KBM-7 (cell line): ENCODE measurements at places on chromosomes 3 and 15.

DNA sequence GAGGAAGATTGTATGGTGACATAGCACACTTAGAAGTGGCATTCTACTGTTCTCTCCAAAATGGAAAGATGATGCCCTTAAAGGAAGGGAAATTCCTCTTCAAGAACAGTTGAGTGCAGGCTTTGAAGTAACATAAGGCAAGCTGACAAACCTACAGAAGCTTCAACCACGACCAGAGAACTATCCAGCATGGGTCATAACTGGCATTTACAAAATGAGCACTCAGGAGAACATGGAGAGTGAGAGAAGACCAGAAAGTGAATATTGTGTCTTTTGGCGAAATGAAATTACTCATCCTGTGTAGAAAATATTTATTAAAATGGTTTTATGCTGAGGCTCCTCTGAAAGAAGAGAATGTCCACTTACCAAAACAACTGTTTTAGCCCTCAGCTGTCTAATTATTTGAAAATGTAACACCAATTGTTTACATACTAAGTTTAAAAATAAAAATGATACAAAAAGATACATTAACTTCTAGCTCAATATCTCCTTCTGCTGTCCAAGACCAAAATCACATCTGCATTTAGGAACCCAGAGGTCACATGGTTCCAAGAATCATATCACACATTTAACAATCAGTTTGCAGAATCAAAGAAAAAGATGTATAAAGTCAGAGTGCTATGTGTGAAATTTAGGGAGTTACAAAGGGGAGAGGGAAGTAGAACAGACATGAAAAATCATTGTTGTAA lies 216.9 kb downstream of the ATP8B4 start:
- no peak for DNase-seq

DNA sequence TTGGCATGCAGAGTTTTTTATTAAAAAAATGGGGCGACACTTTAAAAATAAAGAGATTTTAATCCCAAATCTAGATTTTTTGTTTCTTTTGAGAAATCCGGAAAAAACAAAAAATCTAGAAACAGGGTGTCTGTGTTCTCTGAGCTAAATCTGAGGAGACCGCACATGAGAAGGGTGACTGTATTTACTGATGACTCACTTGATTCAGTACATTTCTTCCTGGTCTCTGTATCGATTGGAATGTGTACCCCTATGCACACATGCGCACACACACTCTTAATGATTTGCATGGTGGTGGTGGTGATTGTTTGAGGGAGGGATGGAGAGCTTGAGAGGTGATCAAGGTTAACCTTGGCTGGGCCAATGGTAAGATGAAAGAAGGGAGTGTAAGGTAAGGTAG lies 443.1 kb upstream of the THRB start:
- no peak for DNase-seq

DNA sequence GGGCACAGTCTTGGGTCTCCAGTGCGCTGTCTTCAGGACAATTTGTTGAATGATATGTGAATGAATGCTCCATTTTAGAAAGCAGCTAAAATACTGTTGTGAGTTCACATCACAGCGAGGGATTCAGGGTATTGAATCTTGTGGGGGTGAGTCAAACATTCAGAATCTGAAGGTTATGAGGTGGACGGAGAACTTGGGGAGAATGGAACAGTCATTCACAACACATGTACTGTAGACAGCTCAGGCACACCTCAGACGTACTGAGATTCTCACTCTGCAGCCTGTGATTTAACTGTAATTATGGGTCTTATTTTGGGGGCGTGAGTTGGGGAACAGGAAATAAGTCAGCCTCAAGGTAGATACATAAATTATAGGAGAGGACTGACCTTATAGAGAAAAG lies 13.9 kb downstream of the CRYBG3 start:
- DNase-seq, result no peak

GRCh38 chr3:21754839-21755238 lies 3.8 kb upstream of the ZNF385D start:
- DNase-seq, result no peak

GRCh38 chr3:14200276-14200675 lies 21.7 kb downstream of the LSM3 start:
- DNase-seq, result no peak

DNA sequence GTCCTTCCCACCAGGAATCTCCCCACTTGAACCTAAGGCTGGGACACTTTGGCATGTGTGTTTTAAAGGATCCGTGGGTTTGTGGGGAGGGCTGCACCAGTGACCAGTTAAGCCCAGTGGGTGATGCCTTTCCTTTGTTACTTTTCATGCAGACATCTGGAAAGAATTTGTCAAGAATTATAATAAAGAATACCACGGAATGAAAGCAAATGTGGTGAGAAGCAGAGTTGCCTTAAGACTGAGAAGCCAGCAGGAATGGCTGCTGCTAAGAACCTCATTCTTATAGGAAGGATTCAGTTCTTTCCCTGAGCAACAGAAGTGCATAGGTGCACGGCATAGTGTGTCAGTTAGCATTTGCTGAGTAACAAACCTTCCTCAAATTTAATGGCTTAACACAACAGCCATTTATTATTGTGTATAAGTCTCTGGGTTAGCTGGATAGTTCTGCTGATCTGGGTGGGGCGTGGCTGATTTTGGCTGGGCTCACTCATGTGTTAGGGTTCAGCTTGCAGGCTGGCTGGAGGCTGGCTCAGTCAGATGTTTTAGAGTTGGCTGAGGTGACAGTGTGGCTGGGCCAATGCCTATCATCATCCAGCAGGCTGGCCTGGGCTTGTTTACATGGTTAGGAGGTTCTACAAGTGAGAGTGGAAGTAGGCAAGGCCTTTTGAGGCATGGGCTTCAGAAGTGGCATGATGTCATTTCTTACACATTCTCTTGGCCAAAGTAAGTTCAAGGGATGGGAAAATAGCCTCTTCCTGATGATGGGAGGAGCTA lies 262.7 kb upstream of the CTDSPL start:
- no peak for DNase-seq

GRCh38 chr15:41899854-41900442 lies 6.1 kb upstream of the SPTBN5 start:
- DNase-seq, result no peak

- DNase-seq, result no peak
These were observed 21.0 kb upstream of the POLR2M start for GRCh38 chr15:57685306-57686095.

DNA sequence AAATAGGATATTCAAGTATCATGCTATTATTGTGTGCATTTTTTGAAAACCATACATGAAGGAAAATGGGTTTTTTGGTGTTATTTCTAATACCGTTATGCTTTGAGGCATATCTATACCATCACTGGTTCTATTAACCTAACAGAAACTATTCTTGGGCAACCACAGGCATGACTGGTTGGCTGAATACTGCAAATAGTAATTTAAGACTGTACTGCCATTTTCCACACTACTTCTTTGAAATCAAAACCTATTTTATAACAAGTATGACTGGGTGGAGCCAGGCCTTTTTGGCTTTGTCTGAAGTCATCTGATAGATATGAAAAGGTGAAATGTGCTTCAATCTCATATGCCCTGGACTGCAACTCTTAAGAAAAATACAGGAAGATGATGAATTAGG lies 115.1 kb downstream of the ULK4 start:
- no peak for DNase-seq

- DNase-seq, result no peak
These were observed 279.8 kb downstream of the VPS13C start for GRCh38 chr15:61780278-61780980.

GRCh38 chr3:156449710-156450574 lies 105.0 kb downstream of the SSR3 start:
- peak; percentile 41 for DNase-seq

- DNase-seq, result no peak
These were observed 137.4 kb downstream of the TBC1D5 start for GRCh38 chr3:17605032-17605431.

- no peak for DNase-seq
These were observed 9.6 kb downstream of the VGLL4 start for GRCh38 chr3:11634081-11634635.

DNA sequence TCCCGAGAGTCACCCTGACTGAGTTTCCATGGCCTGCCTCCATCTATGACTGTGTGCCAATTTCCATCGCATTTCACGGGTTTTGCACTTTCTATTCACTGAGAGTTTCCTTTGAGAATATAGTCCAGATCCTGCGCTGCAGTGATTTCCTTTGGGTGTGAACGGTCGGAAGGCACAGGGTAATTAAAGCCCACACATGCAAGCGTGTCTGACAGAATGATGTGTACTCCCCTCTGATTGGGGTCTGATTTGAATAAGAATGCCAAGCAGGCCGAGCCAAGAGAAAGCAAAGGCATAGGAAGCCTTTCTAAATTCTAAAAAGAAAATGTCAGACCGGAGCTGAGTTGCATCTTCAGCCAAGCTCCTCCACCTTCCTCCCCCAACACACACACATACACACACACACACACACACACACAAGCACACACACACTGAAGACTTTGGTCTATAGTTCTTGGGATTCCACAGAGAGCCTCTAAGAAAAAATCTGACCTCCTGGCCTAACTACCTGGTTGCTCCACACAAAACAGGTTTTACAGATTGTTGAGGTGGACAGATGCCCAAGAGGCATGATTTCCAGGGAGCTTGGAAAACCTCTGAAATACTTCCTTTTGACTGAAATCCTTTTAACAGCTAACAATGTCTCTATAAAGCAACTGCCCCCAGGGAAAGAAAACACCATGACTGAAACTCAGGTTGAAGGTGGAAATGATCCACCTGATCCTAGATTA lies 59.7 kb upstream of the LRRN1 start:
- no peak for DNase-seq

DNA sequence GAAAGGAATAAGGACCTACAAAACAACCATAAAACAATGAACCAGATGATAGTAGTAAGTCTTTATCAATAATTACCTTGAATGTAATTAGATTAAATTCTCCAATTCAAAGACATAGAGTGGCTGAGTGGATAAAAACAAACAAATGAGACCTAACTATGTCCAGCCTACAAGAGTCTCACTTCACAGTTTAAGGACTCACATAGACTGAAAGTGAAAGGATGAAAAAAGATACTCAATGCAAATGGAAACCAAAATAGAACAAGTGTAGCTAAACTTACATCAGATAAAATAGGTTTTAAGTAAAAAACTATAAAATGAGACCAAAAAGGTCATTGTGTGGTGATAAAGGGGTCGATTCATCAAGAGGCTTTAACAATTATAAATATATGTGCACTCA lies 21.9 kb upstream of the NR1I2 start:
- no peak for DNase-seq

DNA sequence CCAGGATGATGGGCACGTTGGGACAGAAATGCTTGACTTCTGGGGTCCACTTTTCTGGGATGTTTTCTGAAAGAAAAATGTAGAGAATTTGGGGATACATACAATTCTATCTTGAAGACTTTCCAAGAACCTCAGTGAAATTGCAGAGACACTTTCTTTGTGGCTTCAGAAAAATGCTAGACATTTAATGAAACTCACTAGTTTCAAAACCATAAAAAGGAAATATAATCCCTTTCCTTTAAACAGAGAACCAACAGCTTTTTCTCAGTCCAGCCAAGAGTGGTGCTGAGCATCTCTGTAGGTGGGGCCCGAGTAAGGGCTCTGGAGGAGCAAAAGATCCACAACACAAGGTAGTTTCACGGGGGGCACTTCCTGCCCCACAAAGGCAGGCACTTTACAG lies 4.4 kb upstream of the GPX1 start:
- DNase-seq, result no peak

DNA sequence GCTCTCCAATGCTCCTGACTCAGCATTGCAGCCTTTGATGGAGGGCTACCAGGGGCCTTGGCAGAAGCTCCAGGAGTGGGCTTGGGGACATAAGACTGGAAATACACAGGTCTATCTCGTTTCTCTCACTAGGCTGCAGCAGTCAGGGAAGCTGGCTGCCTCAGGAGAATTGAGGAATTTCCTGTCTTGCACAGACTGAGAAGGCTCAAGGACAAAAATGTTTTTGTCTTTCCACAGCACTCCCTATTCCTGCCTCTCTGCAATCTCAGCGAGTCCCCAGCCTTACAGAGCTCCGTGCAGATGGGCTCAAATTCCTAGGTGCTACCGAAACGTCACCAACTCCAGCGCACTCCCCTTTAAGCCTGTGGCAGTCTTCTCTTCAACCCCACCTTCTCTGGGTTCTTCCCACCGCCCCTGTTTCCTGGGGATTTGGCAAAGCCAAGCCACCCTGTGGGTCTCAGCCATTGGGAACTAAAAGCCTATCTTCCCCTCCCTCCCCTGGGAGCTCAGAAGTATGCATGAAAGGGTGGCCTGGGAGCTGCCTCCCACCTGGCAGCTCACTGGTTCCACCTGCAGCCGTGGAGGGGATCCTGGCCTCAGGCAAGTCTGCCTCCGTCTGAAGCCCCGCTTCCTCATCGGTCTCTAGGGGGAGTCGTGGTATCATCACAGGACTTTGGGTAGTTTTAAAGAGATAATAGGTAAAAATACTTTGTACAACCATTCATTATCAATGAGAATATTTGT lies 322.6 kb upstream of the FRG2C start:
- no peak for DNase-seq

DNA sequence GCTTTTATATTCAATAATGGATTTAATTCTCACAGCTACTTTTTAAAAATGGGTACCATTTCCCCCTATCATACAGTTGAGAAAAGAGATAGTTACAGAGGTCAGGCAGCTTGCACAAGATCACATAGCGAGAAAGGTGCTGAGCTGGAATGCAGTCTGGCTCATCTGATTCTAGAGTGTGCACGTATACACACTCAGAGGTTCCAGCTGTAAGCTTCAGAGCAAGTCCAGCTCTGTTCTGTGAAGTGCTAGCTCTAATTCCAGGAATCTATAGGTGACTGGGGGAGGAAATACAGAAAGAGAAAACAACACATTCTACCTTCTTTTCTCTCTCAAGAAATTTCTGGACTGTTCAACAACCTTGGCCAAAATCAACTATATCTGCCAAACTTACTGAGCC lies 318.7 kb downstream of the FOXP1 start:
- no peak for DNase-seq

- DNase-seq, result no peak
These were observed 133.5 kb downstream of the PDZRN3 start for GRCh38 chr3:73491287-73491662.

DNA sequence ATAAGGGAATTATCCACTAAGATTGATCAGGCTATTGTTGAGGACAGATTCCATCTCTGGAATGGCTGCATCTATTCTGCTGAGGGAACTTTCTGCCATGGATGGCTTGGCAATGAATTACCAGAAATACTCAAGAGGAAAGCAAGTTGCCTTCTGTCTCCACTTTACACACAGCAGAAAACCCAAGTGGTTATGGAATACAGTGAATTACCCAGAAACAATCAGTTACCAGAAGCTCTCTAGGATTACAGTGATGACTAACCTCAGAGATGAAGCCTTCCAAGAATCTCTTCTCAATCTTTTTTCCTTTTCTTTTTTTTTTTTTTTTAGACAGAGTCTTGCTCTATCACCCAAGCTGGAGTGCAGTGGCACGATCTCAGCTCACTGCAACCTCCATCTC lies 183.3 kb downstream of the WDR76 start:
- no peak for DNase-seq
